ENCODE measurements at places on chromosomes 11 and 22.

- no peak for DNase-seq
These were observed 16.4 kb upstream of the SNX32 start for GRCh38 chr11:65817312-65817834.

- DNase-seq = no peak
These were observed 20.5 kb upstream of the ISX start for GRCh38 chr22:35045451-35045850.

DNA sequence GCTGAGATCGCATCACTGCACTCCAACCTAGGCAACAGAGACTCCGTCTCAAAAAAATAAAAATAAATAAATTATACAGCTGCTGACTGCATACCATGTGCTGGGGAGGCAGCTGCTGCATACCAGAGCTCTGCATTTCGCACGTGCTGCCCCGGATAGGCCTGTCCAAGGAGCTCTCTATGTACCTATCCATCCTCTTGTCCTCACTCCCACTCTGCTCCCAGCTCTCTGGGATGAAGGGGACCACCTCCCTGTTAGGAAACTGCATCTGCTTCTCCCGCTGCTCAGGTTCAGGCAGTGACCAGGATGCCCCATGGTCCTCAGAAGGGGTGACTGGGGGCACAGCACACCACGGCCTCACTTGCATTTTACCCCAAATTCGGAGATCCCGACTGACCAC lies 302.3 kb downstream of the BRD1 start:
- DNase-seq = no peak

DNA sequence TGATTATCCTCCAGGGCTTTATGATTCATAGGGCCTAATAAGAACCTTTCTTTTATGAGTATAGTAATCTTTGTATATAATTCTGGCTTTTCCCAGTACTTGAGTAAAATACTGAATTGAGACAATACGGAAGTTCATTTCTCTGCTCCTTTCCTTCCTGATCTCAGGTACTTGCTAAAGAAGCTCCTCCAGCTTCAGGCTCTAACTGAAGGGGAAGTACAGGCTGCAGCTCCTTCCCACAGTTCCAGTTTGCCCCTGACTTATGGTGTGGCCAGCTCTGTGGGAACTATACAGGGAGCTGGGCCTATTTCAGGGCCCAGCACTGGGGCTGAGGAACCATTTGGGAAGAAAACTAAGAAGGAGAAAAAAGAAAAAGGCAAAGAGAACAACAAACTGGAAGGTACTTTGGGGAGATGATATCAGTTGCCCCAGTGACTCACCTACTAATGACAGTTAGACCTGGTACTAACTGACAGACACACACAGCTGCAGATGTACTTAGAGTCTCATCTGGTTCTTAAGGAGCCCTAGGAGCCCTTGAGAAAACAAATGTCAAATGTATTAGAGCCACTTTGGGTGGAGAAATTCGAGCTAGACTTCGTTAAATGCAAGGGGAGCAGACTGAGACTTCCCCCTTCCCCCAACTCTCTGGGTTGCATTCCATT lies 3.0 kb downstream of the TBRG1 start:
- peak; percentile 8 for DNase-seq

DNA sequence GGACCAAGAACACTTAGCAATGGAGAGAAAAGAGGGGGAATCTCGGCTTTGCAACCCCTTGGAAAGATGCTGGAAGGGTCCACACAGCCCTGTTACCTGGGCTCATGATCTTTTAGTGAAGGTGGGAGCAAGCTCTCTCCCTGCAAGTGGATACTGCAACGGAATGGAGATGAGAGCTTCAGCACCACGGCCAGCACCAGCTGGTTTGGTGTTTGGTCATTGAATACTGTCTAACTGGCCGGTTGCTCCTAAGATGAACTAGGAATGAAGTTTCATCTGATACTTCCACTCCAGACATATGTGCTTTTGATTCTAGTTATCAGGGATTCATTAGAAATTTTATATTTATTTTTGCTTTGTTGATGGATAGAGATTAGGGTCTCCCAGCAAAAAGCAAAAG lies 16.3 kb downstream of the HTR3A start:
- DNase-seq = no peak

All from inflammatory macrophage treated with lipopolysaccharide for 1 hour (primary cell).